CD4-positive, alpha-beta T cell treated with Interleukin-2 at 100 ng/mL for 4 hours (primary cell): ENCODE measurements at places on chromosomes 12 and 14.

GRCh38 chr14:99945732-99946651 is 119.2 kb upstream of the EVL start:
- DNase-seq = peak; percentile 6

GRCh38 chr14:59969319-59969718 is 49.4 kb downstream of the LRRC9 start:
- DNase-seq = no peak

- no peak for DNase-seq
Measured at GRCh38 chr14:83660597-83660996, 1869.3 kb upstream of the FLRT2 start.

DNA sequence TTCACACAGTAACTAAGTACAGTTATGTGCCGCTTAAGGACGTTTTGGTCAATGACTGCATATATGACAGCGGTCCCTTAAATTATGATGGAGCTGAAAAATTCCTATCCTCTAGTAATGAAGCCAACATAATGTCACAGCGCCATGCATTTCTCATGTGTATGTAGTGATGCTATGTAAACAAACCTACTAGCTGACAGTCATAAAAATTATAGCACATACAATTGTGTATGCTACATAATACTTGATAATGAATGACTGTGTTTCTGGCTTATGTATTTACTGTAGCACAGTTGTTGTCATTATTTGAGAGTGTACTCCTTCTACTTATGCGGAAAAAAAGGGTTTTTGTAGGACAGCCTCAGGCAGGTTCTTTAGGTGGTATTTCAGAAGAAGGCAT is 99.7 kb downstream of the DACT1 start:
- DNase-seq = no peak

DNA sequence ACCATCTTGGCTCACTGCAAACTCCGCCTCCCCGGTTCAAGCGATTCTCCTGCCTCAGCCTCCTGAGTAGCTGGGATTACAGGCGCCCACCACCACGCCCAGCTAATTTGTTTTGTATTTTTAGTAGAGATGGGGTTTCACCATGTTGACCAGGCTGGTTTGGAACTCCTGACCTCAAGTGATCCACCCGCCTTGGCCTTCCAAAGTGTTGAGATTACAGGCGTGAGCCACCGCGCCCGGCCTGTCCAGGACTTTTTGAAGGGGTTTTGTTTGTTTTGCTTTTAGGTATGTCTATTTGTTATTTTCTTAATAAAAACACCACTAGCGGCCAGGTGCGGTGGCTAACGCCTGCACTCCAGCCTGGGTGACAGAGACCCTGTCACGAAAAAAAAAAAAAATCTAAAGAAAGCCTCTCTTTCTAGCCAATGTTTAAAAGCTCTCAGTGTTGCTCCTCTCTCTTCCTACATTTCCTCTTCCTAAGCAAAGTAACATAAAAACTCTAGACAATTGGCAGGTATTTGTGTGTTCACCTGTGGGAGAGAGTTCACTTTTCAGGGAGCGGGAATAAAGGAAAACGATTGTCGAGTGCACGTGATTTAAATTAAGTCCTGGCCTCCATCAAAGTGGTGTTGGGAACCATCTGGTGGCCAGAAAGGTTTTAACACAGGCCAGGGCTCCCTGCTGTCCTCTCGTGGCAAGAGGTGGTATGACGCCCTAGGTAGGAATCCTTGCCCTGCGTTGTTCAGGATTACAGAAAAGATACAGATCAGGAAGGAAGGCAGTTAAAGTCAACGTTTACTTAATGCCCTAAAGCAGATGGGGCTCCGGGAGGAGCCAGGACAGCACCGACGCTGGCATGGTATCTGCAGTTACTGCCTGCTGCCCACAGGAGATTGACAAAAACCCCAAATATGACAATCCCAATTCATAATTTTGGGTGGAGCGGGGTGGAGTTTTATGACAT is 36.2 kb upstream of the ATP23 start:
- peak; percentile 88 for DNase-seq

GRCh38 chr14:61632401-61632800 is 62.9 kb upstream of the HIF1A start:
- no peak for DNase-seq

DNA sequence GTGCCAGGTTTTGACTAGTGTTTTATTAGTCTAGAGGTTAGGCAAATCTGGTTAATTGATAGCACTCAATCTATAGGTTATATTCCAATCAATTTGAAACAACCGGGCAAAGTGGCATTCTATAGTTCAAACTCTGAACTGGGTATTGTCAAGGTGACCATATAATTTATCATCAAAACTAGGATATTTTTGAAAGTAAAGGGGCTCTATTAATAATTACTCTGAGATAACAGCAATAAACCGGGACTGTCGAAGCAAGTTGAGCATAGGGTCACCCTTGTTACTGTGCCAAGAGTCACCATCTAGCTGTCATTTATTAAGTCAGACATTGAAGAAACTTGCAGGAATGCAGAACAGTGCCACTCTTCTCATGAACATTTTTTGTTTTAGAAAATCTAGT is 321.2 kb downstream of the RAD51B start:
- DNase-seq = no peak

DNA sequence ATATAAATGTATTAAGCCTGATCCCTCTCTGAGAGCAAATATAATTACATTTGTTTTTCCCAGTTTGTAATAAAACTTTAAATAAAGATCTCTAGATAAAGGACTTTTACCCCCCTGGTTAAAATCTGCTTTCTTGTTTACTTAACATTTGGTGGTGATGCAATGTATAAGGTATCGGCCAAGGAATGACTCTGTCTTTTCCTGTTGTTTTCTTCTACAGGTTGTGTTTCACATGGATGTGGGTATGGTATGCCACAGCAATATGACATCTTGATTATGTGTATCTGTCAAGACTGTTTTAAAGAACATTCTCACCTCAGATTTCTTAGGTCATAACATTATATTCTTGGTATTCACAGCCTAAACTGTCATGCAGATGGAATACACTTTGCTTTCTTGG is 210.6 kb upstream of the NOVA1 start:
- DNase-seq = no peak

DNA sequence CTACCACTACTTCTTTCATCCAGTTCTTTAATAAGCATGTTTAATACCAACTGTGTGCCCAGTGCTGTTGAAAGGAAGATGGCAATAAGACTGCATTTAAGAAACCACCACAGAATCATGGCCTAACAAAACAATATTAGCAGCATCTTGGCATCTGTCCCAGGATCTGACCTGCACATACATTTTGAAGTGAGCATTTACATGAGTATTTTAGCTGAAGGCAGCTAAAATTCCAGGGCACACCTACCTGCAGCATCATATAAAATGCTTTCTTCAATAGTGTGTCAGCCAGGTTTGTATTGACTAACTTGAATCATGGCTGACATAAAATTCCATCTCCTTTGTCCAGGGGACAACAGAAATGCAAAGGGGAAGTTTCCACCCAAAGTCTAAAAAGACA is 65.0 kb upstream of the ARHGAP5 start:
- no peak for DNase-seq

DNA sequence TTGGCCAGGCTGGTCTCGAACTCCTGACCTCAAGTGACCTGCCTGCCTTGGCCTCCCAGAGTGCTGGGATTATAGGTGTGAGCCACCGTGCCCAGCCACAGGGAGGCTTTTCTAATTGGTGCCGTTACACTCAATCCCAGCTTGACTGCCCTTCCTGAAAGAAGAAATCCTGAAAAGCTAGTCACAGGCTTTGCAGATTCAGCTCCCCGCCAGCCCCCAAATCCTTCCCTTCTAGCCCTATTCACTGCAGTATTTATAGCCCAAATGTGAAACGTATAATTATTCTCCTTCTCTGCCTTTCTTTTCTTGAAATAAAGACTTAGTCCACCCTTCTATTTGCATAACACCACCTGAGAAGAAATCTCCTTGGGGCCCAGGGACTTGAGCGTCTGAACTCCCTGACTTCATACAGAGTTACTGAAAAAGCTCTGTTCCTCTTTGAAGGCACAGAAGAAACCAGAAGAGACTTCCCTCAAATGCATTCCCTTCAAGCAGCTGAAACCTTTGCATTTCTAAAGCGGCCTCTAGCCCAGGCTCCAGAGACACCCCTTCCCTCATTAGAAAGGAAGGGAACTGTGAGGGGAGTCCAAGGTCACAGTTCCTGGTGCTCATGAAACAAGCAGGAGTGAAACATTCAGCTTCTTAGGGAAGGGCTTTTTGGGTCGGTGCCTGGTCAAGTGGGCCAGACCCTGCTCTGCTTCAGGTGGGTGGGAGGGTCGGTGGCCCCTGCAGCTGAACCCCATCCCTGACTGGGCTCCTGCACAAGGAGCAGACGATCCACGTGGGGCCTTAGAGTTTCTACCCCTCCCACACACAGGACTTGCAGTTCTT is 42.3 kb upstream of the BATF start:
- no peak for DNase-seq

- DNase-seq = no peak
Measured at GRCh38 chr14:105846312-105846711, 319.9 kb downstream of the TMEM121 start.

DNA sequence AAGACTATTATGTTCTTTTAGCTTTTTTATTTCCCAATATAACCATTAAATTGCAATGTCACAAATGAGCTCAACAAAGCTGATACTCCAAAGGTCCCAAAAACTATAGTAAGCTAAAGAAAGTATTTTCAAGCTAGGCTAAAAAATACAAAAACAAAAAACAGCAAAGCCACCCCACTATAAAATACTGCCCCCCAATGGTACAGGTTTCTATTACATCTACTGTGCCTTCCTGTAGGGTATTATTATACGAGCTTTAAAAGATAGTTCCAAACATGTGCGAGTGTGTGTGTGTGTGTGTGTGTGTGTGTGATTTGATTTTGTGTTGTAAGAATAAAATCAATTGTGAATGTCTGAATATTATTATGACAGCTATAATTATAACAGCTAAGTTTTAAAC is 1.1 kb downstream of the IFNG start:
- DNase-seq = peak; percentile 70

- no peak for DNase-seq
Measured at GRCh38 chr12:39459027-39459434, 16.1 kb upstream of the KIF21A start.

GRCh38 chr14:23154964-23155587 is 28.4 kb downstream of the SLC7A8 start:
- no peak for DNase-seq

GRCh38 chr12:41573445-41573844 is 385.3 kb downstream of the PDZRN4 start:
- no peak for DNase-seq

GRCh38 chr12:41557344-41557743 is 369.2 kb downstream of the PDZRN4 start:
- no peak for DNase-seq

- DNase-seq = no peak
Measured at GRCh38 chr12:24950231-24950834, 1.4 kb upstream of the BCAT1 start.

DNA sequence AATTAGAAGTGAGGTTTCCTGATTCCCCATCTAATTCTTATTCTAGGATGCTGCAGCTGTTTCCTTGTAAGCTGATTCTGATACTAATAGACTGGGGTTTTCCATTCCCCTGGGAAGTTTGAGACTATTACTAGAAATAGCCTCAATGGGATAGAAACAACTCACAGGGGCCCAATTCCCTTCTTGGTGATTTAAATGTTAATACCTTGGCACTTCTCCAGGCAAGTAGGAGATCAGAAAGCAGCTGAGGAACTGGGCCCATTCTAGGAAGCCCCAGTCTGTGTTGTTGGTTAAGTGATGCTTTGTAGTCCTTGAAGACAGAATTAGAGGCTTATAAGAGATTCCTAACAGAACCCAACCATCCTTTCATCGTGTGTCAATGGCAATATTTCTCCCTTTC is 407.0 kb upstream of the SEL1L start:
- no peak for DNase-seq

DNA sequence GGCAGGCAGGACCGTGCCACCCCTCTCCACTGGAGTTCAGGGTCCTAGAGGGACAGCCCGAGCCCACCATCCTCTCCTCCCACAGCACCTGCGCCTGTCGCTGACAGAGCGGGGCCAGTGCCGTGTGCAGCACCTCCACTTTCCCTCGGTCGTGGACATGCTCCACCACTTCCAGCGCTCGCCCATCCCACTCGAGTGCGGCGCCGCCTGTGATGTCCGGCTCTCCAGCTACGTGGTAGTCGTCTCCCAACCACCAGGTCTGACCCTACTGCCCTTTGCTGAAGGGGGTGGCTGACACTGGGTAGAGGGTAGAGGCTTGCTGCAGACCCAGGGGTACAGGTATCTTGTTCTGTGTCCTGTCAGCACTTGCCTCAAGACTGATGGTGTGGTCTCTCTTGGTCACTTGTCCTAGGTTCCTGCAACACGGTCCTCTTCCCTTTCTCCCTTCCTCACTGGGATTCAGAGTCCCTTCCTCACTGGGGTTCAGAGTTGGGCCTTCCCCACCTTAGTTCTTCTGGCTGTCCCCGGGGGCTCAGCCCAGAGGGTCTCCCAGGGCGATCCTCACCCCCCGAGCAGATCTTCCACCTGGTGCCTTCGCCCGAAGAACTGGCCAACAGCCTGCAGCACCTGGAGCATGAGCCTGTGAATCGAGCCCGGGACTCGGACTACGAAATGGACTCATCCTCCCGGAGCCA is 42.0 kb downstream of the SH2B3 start:
- no peak for DNase-seq

DNA sequence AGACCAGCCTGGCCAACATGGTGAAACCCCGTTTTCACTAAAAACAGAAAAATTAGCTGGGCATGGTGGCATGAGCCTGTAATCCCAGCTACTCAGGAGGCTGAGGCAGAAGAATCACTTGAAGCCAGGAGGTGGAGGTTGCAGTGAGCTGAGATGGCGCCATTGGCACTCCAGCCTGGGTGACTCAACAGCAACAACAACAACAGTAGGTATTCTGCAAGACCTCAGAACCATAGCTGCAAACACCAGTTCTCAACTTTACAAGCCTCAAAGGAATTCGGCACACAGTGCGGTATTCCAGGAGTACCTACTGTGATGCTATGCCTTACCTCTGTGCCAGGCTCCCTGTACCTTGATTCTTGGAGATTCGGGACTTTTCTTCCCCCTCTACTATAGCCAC is 15.8 kb downstream of the FOXN3 start:
- DNase-seq = no peak

DNA sequence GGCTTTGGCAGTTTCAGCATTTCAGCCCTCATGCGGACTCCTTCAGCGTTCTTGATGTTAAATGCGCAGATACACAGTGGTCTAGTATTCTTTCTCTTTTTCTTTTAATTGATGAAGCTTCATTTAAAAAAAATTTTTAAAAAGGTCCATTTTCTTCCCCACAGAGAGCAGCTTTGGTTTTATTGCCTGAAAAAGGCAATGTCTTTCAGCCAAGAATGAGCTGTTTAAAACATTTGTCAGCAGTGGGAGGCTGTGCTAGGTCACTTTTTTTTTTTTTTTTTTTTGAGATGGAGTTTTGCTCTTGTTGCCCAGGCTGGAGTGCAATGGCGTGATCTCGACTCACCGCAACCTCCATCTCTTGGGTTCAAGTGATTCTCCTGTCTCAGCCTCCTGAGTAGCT is 13.5 kb downstream of the KMT5A start:
- no peak for DNase-seq

- no peak for DNase-seq
Measured at GRCh38 chr14:84025106-84026012, 1504.6 kb upstream of the FLRT2 start.

DNA sequence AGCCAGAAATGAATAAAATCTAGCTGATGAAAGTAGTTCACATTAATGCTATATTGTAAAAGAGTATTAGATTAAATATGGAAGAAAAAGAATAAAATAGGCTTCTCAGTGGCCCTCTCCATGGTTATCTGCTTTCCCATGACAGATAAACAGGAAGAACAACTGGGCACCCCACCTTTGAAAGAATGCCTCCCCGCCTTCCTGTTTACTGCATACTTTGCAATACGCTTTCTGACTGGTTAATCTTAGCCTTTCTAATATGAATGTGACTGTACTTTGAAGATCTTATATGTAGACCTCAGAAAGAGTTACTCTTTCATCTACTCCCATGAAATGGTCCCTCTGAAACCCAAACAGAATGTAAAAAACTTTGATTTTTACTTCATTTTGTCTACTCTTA is 34.1 kb upstream of the DAAM1 start:
- DNase-seq = peak; percentile 7
